ENCODE measurements at places on chromosomes 2 and 18. TPM values are rescaled to one million over a fixed set of nuclear protein-coding genes. Genes with fewer than 3 reads are reported as not detected.
A peak's percentile ranks its signal among the peaks of the same experiment; 100 is the strongest.

The GBX2 gene
- total RNA-seq = not detected

The RBM45 gene
- total RNA-seq = 19.9 TPM

- no peak for DNase-seq
Observed at GRCh38 chr2:160408959-160409291, 84.7 kb downstream of the RBMS1 start.

GRCh38 chr18:56042915-56043536 lies 455.0 kb upstream of the TCF4 start:
- no peak for DNase-seq

DNA sequence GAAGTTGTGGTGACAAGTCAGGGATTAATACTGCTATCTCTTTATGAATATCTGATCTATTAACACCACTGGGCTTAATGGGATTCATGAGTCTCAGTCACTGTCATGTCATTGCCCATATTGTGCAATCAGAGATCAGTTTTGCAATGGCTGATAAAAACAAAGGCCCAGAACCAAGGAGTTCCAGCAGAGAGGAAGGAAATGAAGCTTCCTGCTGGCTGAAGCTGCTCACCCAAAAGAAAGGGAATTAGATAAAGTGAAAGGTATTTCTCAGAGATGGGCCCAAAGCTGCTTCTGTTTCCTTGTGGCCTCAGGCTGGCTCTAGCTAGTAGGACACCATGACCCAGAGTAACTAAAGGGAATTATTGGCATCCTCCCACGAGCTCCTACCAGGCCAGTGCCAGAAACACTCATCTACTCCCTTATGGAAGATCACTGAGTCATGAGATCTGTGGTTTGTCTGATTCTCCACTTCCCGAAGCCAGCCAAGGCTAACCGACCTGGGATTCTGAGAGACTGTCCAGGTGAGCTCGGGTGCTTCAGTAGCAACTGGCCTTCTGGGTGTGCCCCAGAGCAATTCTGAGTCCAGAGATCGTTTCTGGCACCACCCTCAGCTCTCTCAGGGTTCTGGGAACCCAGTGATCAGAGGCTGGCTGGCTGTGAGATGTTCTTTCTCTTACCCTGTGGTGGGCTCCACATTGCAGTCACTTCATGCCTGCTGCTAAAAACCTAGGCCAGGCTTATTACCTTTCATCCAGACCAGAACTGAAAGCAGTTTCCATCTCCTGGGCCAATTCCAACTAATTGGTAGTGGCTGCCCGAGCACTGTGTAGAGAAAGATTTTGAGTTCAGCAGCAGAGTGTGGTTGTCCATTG lies 129.5 kb upstream of the PELI1 start:
- DNase-seq = peak; percentile 89

GRCh38 chr2:85892216-85892944 lies 3.6 kb upstream of the ST3GAL5 start:
- no peak for DNase-seq

DNA sequence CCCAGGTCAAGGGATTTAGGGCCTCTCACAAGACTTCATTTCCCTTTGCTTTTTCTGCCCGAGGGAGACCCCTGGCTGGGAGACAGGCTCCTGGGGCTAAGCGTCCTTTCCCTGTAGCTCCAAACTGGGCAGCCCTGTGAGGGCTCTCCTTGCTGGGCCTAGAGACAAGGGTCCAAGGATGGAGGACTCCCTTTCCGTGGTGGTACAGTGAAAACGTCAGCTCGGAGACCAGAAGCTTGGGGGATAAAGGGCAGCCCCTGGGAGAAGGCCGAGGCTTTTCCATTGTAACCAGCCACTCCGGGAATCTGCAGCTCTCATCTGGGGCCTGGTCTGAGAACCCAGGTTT lies 2.3 kb downstream of the SIX2 start:
- peak; percentile 81 for DNase-seq

GRCh38 chr2:121173112-121173511 lies 111.9 kb downstream of the TFCP2L1 start:
- DNase-seq = no peak
